ENCODE measurements at places on chromosomes 12 and 14.

DNA sequence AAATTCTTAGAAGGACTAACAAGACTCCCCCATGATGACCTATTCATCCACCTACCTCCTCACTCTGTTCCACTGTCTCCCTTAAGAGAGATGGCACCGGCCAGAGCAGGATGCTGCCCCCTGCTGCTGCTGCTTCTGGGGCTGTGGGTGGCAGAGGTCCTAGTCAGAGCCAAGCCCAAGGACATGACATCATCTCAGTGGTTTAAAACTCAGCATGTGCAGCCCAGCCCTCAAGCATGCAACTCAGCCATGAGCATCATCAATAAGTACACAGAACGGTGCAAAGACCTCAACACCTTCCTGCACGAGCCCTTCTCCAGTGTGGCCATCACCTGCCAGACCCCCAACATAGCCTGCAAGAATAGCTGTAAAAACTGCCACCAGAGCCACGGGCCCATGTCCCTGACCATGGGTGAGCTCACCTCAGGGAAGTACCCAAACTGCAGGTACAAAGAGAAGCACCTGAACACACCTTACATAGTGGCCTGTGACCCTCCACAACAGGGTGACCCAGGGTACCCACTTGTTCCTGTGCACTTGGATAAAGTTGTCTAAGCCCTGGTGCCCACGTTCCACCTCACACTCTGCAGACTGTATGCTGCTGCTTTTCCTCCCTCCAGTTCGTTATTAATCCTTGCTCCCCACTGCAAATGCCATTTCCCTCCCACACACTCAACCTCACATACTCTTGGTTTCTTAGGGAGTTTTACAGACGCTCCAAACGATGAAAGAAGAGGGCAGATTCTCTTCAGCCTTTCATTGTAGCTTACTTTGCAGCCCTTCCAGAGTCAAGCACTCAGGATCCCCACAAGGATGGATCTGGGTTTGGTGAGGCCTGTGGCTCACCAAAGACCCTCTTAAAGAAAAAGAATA, at the start of gene RNASE8:
RNASE8 (plus strand) TSS at position 20 of the 873 bp plus-strand sequence; CDS start at position 91, 71 bp downstream.
- no peak for DNase-seq

DNA sequence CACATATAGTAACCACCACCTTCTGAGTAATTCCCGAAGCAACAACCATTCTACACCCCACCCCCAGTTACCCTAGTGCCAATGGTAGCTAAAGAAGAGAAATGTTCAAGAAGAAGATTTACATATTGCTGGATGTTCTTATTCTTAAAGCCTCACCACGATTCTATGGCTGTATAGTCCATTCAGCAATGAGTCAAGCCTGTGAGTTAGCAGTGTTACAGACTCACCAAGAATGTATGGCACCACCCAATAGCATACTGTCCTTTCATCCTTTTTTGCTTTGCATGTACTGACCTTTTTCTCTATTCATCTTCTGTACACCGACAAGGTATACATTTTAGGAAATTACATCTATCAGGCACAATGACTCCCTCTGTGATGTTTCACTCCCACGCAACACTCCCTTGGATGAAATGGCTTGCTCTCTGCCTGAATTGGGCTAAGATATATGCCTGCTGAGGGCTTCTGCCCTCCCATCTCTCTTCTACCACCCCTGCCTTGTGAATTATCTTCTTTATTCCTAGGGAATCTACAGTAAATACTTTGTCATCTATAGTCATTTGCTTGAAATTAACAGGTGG, 945.8 kb downstream of the DIO2 start:
- no peak for DNase-seq

- no peak for DNase-seq
These were observed 179.7 kb downstream of the SSPN start for GRCh38 chr12:26374934-26375680.

DNA sequence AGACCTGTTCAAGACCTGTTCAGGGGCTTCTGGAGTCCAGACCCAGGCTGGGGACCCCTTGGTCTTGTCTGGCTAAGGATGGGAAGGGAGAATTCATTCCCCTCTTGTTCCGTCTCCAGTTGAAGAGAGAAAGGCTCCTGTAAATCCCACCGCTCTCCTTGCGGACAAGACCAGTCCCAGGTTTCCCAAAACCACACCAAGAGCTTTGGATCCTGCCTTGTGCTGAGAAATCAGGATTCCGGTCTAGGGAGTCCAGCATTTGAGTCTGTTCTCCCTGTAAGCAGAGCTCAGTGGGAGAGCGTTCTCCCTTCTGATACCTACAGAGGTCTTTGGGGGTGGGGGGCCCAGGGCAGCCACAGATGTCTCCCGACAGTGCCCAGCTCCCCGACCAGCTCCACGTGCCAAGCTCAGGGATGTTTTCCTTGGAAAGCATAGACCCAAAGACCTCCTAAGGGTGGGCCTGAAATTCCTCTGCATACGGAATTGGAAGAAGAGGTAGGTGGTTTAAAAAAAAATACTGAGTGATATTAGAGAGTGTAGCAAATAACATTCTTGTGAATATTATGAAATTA, 1.9 kb downstream of the HOXC13 start:
- DNase-seq = no peak

DNA sequence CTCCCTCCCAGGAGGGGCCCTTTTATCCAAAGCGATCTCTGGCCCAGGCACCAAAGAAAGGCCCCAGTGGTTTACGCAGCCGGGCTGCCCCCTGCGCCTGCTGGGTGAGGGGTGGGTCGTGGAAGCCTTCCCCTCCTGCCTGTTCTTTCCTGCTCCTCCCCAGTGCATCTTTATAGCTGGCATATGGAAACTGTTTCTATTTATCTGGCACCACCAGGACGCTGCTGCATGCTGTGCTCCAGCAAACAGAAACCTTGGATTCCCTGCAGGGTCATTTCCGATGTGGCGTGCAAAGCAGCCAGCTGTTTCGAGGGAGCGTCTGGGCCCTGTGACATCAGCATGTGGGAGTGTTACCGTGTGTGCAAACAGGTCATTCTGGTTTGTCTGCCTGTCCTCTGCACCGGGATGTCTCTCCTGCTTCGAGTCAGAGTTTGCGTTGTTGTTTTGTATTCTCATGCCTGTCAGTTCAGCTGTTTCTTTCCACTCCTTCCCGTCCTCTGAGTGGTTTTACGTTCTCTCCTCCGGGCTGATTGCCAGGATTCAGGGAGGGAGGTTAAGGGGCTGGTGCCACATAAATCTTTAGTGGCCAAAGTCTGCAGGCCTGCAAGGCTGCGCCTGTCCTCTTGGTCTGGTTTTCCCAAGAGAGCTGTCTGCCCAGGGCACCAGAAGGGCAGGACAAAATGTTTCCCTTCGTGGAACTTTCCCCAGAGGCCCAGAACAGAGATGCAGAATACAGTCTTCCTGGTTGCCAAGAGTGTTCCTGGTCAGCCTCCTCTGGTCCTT, 24.6 kb downstream of the TPCN1 start:
- no peak for DNase-seq

DNA sequence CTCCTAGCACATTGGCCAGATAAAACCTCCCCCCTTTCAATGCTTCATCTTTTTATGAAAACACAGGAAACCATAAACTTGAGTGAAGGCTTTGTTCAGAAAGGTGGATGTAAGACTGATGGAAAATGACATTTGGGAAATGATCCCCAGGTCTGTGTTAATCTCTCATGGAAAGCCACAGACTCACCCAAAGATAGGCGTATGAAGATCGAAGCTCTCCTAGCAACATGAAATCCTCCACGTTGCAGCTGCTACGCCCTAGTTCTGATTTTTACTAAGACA, 63.4 kb upstream of the PTGR2 start:
- DNase-seq = no peak

DNA sequence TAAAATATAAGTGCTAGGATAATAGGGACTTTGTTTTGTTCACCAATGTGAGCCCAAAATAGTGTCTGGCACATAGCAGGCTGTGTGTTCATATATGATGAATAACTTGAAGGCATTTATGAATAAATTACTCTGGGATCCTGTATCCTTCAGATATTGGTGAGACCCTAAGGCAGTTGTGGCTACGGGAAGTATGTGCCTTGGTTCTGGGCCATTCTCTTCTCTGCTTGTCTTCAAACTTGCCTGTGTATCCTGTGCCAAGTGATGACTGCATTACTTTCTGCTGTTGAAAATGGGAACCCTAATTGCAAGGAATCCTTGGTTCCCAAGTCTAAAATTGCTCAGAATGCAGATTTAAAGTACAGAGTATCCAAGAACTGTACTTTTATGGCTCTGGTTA, 67.6 kb upstream of the KTN1 start:
- no peak for DNase-seq

GRCh38 chr12:30908722-30909348, 17.7 kb upstream of the TSPAN11 start:
- DNase-seq = no peak

GRCh38 chr12:96177013-96177412, 17.2 kb upstream of the ELK3 start:
- no peak for DNase-seq

DNA sequence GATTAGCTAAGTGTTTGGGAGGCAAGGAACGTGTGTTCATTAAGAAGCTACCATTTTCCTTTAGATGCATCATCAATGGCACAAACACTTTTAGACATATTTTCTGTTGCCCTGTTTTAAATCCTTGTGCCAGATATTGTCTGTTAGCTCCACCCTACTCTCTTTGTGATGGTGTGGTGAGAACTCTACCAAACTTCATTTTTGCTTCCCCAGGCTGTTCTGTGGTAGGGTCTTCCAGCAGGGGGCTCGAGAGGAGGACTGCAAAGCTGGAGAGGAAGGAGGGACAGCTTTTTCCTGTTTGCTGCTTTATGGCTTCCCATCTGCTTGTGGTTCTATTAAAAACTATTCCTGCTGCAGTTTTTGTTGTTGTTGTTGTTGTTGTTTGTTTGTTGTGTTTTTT, 23.8 kb upstream of the STRAP start:
- no peak for DNase-seq

GRCh38 chr14:20775043-20775442, 6.0 kb upstream of the RNASE6 start:
- DNase-seq = no peak

- DNase-seq = no peak
These were observed 617.5 kb downstream of the VRK1 start for GRCh38 chr14:97414718-97415098.

- DNase-seq = no peak
These were observed 642 bp upstream of the ACSM4 start for GRCh38 chr12:7303230-7303629.

- DNase-seq = peak; percentile 63
These were observed 2.4 kb downstream of the FOS start for GRCh38 chr14:75280831-75281653.

- no peak for DNase-seq
These were observed 332.9 kb downstream of the BCAT1 start for GRCh38 chr12:24615967-24616411.

DNA sequence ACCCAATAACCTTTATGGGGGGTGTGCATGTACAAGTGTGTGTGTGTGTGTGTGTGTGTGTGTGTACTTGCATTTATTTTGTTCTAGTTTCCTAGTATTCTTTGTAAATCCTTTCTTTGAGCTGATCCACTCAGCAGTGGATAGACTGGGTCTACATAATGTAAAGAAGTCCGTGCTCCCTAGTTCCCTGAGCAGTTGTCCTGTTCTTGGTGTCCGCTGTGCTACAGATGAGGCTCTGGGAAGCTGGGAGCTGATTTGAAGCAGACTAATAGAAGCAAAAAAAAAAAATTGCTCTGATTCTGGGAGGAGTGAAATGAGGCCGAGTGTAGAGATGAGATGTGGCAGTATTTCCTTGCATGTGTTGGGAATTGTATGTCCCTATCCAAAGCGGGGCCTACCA, 150.4 kb upstream of the WSCD2 start:
- DNase-seq = no peak

GRCh38 chr12:27338473-27338872, 5.8 kb downstream of the BMAL2 start:
- DNase-seq = no peak

DNA sequence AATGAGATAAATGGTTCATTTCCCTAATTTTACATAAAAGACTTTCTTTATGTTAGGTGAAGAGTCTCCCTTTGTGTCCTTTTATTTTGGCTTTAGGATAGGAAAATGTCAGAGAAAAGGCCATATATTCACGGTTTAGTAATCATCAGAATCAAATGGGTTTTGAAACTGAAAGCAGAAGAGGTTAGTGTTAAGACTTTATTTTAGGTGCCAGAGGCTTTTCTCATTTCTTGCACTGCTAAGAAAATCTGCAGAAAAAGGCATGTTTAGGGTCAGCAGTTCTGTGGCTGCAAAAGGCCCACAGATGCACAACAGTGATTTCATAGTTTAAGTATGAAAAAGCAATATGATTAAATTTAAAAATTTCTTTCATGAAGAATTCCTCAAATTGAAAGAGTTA, 80.4 kb upstream of the SINHCAF start:
- no peak for DNase-seq

DNA sequence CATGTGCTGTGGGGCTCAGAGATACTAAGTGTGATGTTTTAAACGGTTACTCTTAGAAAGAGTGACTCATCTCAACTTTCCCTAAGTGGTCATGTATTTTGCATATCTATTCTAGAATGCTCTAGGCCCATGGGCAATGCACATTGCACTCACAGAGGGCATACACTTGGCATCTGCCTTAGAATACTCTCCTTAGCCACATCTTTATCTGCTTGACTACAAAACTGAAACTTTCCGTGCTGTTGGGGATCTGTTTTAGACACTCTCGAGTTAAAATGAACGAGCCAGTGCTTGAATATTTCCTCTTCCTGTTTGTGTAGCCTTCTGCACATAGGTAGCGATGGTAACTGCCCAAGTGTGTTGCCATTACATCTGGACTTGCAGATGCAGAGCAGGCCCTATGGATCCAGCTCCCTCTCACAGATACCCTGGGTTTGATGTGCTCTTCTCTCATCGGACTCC, 180.5 kb downstream of the CAND1 start:
- no peak for DNase-seq

DNA sequence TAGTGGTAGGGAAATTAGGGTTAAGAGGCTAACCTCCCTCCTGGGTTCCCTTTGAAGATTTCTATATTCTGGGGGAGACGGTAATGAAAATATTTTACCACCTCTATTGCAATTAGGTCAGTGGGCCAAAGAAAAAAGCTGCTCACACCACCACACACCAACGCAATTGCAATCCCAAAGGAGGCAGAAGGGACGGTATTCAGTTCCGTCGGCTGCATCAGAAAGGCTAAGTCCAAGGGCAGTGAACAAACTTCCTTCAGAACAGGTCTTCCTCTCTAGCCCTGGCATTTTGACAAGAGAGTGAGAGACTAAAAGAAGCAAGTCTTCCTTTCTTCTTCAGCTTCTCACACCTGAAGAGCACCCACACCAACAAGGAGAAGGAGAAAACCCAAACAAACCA, 51.2 kb downstream of the OTX2 start:
- no peak for DNase-seq

DNA sequence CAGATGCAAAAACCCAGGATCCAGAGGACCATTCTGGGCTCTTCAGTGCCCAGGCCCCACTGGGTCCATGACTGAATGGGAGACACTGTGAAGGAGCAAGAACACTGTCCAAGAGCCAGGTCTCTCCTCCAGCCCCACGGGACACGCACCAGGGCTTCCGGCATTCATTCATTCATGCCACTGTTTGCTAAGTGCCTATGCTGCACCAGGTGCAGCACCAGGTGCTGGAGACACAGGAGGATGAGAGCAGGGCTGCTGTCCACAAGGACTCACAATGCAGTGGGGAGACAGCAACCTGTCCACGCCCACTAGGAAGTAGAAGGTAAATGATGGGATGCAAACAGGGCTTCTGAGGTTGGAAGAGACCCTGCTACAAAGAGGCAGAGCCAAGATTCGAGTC, 20.4 kb downstream of the CLMN start:
- no peak for DNase-seq
